ENCODE measurements at places on chromosomes 16 and 17.

DNA sequence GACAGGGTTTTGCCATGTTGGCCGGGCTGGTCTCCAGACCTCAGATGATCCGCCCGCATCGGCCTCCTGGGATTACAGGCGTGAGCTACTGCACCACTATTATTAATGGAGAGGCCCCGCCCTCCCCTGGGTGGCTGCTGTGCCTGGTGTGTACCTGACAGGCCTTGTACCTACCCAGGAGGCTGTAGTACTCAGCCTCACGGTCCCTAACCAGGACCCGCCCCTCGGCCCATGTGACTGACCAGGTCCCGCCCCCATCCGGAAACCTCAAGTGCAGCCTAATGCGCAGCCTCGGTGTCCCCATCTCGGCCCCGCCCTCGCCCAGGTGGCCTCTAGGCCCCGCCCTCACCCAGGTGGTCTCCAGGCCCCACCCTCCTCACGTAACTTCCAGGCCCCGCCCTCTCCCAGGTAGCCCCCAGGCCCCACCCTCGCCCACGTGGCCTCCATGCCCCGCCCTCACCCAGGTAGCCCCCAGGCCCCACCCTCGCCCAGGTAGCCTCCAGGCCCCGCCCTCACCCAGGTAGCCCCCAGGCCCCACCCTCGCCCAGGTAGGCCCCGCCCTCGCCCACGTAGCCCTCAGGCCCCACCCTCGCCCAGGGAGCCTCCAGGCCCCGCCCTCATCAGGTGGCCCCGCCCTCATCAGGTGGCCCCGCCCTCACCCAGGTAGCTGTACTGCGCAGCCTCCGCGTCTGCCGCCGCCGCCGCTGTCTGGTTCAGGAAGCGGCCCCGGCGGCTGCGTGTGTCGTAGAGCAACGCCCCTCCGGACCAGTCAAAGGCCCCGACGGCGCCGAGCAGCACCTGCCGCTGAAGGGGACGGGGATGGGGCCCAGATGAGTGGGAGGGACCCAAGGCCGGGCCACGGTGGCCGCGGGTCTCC is 31.0 kb downstream of the HASPIN start:
- no peak for DNase-seq

DNA sequence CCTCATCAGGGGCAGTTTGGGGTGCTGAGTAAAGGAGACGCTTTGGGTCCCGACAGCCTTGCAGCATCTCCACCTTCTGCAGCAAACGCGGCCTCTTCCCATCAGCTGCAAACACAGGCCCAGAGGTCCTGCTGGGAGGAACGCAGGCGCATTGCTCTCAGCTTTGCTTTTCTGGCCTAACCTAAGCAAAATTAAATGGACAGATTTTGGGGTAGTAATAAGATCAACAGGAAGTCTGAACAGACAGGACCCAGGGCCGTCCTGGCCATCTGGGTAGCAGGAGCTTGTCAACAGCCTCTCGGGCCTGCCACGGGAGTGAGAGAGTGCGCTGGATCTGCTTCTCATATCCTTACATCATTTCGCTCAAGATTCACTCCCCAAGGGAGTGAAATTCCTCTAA is 7.2 kb downstream of the NUBP1 start:
- DNase-seq, result no peak

GRCh38 chr16:49748322-49748721 is 107.6 kb downstream of the ZNF423 start:
- DNase-seq, result peak; percentile 12

DNA sequence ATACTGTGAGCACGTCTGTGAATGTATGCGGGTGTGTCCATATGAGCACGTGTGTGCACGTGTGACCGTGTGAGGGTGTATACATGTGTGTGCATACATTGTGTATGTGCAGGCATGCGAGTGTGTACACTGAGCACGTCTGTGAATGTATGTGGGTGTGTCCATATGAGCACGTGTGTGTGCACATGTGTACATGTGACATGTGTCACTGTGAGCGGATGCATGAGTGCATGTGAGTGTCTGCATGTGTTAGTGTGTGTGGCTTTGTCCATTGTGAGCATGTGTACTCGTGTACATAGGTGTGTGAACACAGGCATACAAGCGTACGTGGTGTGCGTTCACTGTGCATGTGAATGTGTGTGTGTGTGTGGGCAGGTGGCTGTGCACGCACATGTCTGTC is 17.5 kb upstream of the ACSF3 start:
- no peak for DNase-seq

DNA sequence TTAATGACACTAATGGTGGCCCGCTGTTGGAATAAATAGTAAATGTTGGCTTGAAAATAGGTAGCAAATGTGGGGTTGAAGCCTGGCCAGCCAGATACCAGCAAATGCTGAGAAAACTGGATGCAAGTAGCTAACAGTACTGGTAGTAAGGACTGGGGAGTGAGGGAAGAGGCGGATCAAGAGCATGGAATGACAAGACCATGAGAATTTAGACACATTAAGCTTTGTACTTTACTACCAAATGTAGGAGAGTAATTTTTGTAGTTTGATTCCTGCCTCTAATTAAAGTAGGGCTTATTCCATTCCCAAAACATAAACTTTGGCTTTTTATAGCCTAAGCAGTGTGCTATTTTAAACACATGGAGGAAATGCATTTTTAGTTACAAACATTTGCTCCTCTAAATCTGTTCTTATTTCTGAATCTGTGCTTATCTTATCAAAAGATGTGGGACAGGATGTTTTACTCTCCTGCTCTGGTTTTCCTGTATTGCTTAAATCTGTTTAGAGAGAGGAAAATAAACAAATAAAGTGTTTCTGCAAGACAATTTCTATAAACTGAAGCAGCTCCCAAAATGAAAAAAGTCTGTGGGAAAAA is 44.1 kb downstream of the CFDP1 start:
- no peak for DNase-seq

DNA sequence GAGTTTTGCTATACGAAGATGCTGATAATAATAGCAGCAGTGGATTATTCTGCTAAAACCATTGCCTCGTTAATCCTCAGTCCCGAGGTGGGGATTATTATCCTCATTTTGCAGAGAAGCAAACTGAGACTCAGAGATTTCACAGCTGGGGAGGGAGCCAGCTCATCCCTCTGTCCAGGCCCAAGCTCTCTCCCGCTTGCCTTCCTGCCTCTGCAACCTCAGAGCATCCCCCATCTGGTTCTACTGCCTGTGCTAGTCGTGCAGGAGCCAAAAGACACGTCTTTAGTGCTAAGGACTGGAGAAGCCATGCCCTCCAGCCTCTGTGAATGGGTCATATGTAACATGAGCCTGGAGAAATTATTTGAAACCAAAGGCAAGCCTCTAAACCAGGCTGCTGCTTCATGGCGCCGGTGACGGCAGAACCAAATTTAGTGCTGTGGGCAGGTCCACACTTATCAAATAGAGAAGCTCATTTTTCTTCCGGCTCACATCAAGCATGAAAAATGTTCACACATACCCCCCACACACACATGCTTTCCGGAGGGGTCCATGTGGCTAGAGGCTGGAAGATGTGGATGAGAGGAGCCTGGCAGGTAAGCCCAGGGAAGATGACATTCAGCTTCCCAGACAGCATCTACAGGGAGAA is 13.5 kb downstream of the MAPT start:
- no peak for DNase-seq

DNA sequence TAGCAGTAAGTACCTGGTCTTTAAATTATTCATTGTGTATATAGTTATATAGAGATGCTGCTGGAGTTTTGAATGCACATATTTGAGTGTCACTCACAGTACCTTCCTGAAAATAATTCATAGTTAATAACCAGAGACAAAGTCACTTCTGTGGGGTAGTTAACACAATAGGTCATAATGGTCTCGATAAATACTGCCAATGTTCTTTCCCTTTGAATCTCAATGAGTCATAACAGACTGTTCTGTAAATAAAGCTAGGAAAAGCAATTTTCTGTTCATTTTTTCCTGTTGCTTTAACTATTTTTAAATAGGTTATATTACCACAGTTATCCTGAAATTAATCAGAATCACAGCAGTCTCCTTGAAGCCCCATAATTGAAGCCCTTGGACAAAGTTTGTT is 87.2 kb downstream of the MAP2K4 start:
- DNase-seq, result no peak

DNA sequence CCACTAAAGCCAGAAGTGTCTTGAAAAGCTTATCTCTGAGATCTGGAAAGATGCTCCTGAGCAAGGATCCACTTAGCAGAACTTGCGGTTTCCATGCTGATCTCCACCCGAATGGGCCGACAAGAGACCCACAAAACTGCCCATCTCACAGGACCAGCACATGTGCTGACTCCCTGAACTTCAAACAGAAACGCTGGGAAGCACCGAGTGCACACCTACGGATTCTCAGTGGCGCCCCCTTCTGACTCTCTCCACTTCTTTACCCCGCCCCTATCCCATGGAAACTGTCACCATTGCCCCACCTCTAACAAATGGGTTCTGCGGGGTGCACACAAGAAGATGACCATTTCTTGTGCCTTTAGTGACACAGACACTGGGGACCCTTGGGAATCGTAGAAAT is 21.4 kb downstream of the CDRT4 start:
- DNase-seq, result no peak

DNA sequence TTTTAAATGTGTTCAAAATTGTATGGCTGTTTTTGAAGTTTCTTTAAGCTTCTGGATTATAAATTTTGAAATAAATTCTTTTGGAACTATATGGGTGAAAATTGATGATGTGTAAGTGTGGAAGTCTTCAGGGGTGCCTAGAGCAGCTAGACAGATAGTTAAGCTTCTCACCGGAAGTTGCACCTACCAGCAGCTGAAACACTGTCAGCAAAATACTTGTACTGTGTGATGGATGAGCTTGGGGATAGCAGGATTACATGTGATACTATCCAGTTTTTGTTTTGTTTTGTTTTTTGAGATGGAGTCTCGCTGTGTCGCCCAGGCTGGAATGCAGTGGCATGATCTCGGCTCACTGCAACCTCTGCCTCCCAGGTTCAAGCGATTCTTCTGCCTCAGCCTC is 19.7 kb downstream of the RBL2 start:
- DNase-seq, result no peak

- no peak for DNase-seq
Measured at GRCh38 chr17:58079300-58080033, 3.8 kb upstream of the DYNLL2 start.

DNA sequence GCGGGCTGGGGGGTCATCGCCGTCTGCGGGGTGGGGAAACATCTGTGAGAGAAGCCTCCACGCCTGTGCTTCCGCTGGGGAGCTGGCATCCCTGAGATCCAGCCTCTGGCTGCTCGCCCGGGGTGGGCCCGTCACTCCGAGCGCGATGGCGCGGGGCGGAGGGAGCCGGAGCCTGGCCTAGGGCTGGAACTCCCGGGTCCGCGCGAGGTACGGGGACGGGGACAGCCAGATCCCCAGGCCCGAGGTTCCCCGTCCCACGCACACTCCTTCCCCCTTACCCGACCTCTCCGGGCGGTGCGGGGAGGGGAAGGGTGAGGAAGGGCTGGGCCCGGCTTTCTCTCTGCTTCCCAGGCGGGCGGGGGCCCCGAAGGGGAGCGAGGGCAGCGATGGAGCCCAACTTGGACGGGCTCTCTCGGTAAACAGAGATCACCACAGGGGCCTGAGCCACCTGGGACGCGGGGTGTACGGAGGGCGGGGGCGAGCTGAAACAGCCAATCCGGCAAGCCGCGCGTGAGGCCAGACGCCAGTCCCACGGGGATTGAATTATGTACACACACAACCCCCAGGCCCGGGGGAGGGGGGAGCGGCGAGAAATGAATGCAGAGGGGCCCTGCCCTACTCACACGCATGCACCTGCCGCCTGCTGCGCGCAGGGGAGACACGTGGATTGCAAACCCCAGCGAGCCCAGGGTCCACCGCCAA is at the start of gene SLC16A11:
SLC16A11 (minus strand) TSS at position 596 of the 702 bp plus-strand sequence; CDS start at position 17, 579 bp downstream.
- DNase-seq, result no peak

DNA sequence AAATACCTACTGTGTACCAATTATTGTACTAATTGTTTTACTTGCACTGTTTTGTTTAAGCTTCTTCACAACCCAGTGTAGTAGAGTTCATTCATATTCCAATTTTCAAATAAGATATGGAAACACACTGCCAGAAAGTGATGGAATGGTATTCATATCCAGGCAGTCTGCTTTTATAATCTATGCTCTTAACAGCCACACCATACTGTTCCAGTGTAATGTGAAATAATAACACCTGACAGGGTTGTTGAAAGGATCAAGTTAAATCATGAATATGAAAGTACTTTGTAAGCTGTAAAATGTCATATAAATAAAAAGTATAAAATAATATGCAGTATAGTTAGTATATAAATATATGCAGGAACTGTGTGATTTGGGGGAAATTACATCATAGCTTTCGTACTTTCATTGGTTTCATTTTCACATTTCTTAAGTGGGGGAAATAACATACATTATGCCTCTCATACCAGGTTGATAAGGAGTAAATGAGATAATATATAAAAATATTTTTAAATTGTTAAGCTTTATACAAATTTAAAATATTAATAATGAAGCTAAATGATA is 230.8 kb downstream of the TANC2 start:
- no peak for DNase-seq

GRCh38 chr17:73640691-73641090 is 3.6 kb downstream of the SDK2 start:
- DNase-seq, result no peak

GRCh38 chr16:69204172-69204571 is 17.2 kb downstream of the SNTB2 start:
- DNase-seq, result no peak

- DNase-seq, result no peak
Measured at GRCh38 chr16:50272111-50272571, 5.8 kb downstream of the ADCY7 start.

DNA sequence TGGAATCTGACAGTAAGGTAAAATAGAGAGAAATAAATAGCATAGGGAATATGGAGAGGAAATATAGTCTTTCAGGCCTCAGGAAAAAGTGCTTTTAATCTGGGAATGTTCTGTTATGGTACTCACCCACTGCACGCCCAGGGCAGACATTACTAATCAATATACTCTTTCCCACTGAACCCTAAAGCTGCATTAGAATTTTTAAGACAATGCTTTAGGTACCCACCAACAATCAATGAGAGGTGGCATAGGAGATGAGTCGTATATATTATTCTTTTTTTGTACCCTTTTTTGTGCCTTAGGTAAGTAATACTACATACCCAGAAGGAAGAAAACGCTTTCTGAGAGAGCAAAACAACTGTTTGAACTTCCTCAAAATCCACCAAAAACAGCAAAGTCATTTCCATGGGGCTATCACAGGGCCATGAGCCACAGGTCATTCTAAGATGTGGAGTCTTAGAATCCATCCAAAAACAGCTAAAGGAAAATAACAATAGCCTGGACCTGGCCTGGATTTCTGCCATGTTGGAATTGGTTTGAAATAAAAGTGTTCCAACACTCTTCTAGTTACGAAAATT is 542.1 kb downstream of the XYLT1 start:
- DNase-seq, result no peak

DNA sequence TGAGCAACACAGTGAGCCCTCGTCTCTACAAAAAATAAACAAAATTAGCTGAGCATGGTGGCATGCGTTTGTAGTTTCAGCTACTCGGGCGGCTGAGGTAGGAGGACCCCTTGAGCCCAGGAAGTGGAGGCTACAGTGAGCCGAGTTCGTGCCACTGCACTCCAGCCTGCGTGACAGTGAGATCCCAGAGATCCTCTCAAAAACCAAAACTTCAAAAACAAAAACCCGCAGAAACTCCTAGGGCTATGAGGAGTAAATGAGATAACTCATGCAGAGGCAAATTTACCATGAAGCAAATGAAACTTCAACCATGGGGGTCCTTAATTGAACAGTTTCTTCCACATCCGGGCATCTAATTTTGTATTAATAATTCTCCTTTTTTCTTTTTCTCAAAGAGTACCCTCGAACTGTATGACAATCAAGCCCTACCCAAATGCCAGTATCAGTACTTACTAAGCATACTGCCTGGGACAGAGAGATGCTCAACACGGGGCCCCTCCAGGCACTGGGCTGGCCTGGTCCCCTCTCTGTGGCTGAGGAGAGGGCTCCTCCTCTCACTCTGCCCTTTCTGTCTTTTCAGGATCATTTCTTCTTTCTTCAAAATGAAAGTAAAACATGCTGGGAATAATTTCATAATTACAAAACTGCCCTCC is 789 bp upstream of the PIPOX start:
- DNase-seq, result no peak
